ENCODE measurements at places on chromosomes 16 and 17. TPM values are rescaled to one million over a fixed set of nuclear protein-coding genes. Genes with fewer than 3 reads are reported as not detected.
A peak's percentile ranks its signal among the peaks of the same experiment; 100 is the strongest.

- no peak for ATAC-seq
Observed at GRCh38 chr17:40510328-40510648, 8.9 kb upstream of the TNS4 start.

DNA sequence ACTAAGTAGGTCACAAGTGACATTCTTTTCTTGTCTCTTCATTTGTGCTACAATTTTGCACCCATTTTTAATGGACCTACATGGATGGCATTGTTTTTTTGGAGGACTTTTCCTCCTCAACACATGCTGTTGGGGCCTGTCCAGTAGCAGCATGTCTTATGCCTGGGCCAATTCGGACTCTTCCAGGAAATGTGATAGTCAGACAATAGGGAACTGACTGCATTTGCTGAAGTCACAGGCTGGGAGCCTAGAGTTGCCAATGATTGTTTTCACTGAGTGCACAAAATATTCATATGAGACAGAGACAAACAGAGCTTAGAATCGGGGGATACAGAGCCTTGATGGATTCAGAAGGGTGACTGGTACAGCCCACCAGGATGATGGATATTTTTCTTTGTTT lies 867.3 kb upstream of the GOT2 start:
- ATAC-seq, result no peak

GRCh38 chr16:50195756-50196155 lies 42.6 kb downstream of the TENT4B start:
- no peak for ATAC-seq

DNA sequence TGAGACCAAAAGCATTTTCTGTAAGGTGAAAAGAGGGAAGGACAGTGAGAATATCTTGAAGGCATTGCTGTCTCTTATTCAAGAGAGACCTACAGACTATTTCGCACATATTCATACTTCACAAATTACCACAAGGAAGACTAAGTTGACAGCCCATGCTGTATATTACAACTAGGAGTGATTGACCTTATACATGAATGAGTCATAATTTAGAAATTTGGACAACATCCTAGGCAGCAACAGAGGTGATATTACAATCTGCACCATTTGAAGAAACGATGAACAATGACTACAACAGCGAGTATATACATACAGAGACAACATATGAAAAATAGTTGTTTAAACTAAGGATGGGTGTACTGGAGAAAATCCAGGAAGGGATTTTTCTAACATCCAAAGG lies 971.7 kb downstream of the CDH11 start:
- no peak for ATAC-seq

GRCh38 chr16:20918486-20919239 lies 18.1 kb downstream of the LYRM1 start:
- ATAC-seq, result peak; percentile 97

DNA sequence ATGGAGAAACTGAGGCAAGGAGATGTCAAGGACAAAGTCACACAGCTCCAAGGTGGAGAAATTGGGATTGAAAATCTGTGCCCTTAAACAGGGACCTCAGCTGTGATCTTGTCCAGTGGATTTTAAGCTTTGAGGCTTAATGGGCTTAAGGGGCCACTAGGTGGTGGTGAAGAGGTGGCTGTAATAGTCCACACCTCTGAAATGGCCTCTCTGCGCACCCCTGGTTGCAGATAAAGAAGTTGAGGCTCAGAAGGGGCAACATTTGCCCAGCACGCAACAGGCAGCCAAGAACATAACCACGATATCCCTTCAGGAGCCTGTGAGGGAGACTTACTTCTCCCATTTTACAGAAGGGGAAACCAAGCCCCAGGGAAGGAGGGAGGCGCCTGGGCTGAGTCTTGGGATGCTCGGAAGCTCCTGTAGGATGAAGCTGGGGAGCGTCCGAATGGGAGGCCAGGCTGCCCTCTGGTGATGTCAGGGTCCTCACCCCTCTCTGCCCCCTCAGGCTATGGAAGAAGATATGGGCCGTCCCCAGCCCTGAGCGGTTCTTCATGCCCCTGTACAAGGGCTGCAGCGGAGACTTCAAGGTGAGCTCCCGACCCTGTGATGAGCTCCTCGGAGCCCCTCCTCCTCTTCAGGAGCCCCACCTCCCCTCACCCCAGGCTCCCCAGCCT lies 43.7 kb downstream of the IL21R start:
- no peak for ATAC-seq

DNA sequence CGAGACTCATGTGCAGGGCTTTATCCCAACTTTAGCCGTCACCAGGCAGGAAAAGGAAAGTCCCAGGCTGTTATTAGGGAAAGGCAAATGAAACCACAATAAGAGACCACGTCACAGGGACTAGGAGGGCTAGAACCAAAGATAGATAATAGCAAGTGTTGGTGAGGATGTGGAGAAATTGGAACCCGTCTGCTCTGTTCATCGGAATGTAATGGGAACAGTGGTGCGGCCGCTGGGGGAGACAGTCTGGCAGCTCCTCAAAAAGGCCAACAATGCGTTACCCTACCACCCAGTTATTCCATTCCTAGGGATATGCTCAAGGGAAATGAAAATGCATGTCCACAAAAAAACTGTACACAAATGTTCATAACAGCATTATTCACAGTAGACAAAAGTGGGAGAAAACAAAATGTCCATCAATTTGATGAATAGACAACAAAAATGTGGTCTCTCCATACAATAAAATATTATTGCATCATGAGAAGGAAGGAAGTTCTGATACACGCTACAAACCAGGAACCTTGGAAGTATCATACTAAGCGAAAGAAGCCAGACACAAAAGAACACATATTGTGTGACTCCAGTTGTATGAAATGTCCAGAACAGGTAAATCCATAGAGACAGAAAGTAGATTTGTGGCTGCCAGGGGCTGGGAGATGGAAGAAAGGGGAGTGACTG lies 19.5 kb upstream of the USP10 start:
- no peak for ATAC-seq

The SLC13A2 gene
- 0.17 TPM for total RNA-seq

DNA sequence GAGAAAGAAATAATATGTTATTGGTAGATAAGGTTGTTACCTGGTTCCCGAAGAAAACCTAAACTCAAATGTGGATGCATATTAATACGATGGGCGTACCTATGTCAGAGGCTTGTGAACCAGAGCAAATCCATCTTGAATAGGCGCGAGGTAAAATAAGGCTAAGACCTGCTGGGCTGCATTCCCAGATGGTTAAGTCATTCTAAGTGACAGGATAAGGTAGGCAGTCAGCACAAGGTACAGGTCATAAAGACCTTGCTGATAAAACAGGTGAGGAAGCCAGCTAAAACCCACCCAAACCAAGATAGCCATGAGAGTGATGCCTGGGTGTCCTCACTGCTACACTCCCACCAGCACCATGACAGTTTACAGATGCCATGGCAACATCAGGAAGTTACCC lies 1400.1 kb downstream of the CDH8 start:
- ATAC-seq, result no peak

Data from motor neuron (in vitro differentiated cells).